ENCODE measurements at places on chromosomes 2 and 18. TPM values are rescaled to one million over a fixed set of nuclear protein-coding genes. Genes with fewer than 3 reads are reported as not detected.

COQ10B gene
- total RNA-seq = 28.8 TPM

MTLN gene
- total RNA-seq = 80.2 TPM

DNA sequence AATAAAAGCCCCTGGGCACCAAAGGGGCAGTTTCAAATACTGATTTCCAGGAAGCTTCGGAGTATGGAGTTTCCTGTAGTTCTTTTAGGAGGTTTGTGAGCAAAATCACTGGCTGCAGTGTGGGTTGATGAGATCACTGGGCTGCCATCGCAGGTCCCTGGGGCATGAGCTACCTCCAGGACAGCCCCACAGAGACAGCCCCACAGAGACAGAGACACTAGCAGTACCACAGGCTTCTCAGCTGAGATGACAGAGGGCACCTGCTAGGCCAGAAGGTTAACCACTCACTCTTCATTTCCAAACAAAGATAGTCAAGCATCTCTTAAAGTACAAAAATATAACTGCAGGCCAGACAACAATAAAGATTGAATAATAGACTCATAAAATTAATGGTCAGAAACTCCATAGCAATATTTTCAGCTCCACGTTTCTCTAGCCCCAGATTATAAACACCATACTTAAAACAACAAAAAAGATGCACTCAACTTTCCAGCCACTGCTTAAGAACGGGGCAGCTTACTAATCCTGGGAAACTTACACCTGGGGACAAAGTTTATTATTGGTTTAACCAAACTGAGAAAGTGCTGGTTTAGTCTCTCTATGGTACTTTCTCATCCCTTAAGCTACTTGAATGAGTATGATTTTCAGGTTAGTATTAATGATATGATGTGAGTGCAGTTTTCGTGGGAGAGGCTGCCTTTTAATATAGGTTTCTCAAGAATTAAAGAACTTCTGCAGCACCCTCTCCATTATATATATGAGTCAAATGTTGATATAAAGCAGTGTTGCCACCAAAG lies 11.6 kb downstream of the AFF3 start:
- no peak for DNase-seq

DNA sequence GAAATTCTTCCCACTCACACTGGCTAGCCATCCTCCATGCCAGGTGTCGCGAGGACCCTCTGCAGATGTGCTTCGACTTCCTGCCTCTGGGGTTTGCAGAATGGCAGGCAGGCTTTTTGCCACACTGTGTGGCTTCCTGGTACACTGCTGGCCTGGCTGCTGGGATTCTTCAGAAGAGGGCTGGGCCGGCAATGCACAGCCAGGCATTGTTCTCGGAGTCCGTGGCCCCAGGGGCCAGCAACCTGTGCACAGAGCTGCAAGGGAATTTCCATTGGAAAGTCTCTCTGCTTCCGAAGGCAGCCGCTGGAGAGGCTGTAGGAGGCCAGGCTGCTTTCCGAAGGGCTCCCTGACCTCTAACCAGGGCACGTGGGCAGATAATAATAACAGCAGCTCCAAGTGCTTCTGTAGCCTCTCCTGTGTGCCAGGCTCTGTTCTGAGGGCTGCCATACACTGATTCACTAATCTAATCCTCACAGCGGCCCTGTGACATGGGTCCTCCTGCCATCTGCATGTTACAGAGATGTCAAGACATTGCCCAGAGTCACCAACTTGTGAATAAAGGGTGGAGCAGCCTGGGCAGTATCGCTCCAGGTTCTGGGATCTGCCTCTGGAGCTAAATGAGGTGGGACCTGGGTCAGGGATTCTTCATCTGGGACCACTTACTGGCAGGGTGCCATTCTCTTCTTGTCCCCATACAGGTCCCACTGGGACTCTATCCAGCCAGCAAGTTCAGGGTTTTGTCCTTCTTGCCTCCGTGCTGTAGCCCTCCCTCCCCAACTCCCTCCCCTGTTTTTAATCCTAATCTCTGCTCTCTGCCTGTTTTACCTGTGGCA lies 5.0 kb downstream of the LDLRAD4 start:
- no peak for DNase-seq

DNA sequence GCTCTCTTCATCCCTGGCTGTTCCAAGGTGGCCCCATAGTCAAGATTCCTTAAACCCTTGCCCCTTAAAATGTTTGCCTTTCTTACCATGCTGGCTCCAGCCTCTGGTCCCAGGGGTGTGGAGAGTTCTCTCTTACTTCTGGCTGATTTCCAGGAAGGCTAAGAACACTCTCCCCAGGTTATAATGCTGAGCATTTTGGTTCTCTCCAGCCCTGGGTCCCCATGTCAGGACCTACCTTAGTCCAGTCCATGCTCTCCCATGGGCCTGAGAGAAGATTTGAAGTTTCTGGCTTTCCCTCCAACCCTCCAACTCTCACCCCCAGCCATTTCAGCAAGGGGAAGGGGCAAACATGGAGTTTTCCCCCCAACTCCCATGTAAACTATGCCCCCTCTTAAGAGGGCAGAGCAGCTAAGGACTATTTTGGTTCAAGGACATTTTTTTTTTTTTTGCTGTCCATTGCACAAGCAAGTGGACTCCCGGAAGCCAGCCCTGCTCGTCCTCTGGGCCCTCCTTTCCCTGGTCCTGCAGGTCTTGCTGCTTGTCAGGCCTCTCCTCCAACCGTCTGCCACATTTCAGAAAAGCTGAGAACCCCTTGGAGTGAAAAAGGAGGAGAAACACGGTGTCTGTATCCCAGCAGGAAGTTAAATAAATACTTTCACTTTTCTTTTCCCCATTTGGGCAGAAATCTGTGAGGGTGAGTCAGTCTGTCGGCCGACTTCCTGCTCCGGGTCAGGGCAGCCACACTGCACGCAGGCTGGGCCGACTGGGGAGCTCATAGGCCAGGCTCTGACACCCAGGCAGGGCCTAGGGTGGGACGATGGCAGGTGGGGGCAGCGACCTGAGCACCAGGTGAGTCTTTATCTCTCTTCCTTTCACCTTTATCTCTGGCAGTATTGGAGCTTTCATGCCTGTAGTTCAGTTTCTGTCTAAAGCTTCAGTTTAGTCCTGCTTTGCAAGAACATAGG lies at the start of gene SP140L:
TSS of gene SP140L (plus strand) at position 741 of the 965 bp plus-strand sequence. CDS start at position 818, 77 bp downstream.
- DNase-seq = peak; percentile 85

DNA sequence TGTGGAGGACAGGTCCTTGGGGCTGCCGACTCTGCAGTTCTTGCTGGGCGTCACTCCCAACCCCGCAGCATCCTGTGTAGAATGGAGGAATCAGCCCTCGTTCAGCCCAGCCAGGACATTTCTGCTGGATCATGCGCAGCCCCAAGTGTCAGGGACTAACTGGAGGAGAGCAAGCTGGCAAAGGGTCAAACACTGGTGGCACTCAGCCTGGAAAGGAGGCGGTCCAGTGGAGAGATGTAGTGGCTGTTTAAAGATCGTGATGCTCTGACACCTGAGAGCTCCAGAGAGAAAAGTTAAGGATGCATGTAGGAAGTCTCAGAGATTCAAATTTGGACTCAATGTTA lies 63.6 kb upstream of the SH3RF3 start:
- no peak for DNase-seq

Measured in H4 (cell line).